ENCODE measurements at places on chromosomes 7 and 10.

GRCh38 chr10:43891241-43891640, 242.6 kb upstream of the ZNF32 start:
- DNase-seq = no peak

DNA sequence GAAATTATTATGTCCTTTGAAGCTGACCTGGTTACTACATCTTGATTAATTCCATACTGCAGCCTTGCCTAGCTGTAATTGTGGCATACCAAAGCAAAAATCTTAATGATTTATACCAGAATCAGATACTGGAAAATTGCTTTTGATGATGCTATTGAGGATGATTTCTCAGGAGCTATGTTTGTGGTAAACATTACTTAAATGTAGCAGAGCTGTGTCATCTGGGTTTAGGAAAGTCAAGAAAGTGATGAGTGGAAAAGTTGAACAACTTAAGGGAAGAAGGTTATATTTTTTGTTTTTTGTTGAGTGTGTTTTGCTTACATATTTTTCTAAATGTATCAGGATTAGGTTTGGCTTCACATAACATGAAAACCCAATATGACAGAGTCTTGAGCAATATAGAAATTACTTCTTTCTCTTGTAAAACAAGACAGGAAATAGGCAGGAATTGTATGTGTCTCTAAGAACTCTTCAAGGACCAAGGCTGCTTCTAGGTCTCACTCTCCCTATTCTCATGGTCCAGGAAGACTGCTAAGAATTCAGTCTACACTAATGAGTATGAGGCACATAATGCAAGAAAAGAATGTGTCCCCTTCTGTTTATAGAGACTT, 87.6 kb upstream of the MTPN start:
- DNase-seq = no peak

- no peak for DNase-seq
These were observed 65.8 kb downstream of the BLNK start for GRCh38 chr10:96205580-96205979.

- DNase-seq = no peak
These were observed 183.0 kb upstream of the CTBP2 start for GRCh38 chr10:125343118-125343925.
